ENCODE measurements at places on chromosomes 5 and 9.
A peak's percentile ranks its signal among the peaks of the same experiment; 100 is the strongest.

DNA sequence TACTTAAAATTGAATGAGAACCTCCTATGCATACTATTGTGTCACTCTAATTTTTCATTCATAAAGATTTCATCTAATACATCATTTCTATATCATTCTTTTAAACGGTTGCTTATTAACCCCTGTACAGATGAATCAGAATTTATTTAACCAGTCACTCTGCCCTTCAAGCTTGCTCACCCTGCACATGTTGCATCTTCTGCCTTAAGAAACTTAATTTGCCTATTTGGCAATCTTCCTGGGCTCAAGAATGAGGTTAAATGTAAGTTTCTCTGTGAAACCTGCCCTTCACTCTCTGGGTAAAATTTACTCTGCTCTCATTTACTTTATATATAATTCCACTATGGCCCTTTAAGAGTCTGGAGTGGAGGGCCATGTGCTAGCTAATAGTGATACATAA, 434.7 kb upstream of the ZNF608 start:
- DNase-seq, result no peak

GRCh38 chr5:156025656-156026055, 301.3 kb upstream of the SGCD start:
- DNase-seq, result no peak

DNA sequence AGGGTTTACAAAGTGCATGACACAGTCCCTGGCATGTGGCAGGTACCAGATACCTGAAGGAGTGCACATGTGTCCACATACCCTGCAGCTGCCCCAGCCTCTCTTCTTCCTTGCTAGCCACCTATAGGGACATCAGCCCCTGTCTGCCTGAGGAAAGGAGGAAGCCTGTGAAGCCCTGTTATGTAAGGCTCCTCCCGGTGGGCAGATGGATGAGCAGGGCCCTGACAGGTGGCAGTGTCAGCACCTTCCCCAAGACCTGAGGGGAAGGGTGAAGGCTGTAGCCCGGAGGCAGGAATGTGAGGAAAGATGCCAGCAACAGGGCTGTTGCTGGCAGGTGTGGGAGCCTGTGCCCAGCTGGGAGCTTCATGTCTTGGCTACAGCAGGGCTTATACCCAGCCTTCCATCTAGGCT, 21.7 kb downstream of the TCF7 start:
- DNase-seq, result no peak

GRCh38 chr5:141512911-141513626, 24.2 kb downstream of the PCDHGC5 start:
- peak; percentile 59 for DNase-seq

DNA sequence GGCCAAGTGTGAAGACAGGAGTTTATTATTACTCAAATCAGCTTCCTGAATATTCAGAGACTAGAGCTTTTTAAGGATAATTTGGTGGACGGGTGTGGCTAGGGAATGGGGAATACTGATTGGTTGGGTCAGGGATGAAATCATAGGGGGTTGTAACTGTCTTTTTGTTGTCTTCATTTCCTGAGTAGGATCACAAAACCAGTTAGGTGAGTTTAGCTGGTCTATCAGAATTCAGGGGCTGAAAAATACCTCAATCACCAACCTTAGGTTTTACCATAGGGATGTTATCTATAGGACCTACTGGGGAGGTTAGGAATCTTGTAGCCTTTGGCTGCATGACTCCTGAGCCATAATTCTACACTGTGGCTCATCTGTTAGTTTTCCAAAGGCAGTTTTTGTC, 235.8 kb downstream of the YTHDC2 start:
- no peak for DNase-seq

DNA sequence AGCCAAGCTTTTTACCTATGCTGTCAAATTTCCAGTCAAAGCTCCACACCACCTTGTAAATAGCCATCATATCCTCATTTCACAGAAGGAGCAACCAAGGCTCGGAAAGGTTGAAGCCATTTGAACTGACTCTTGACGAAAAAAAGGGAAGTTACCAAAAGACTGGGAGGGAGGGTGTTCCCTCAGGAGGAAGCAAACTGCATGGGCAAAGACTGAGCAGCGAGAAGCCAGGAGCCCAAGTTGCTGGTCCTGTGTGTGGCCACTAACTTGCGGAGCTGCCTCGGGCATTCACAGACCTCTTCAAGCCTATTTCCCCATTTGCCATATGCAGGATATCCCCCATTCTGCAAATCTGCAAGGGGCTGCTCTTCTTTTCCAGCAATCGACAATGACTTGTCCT, 37.4 kb downstream of the TTLL11 start:
- no peak for DNase-seq

DNA sequence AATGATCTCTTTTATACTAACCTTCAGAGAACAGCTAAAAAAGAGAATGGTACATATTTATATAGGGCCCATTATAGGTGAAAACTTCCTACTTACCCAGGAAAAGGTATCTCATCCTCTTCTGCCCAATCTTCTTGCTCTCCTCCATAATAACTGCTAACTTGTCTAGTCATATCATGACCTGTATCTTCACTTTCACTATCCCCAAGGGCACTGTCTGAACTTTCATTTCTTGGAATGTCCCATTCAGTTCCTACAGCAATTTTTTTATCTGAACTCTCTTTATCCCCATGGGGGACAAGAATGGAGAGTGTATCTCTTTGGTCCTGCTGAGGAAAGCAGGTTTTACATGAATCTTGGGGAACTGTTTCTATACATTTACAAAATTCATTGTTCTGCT, 36.4 kb upstream of the RAPGEF6 start:
- DNase-seq, result no peak

DNA sequence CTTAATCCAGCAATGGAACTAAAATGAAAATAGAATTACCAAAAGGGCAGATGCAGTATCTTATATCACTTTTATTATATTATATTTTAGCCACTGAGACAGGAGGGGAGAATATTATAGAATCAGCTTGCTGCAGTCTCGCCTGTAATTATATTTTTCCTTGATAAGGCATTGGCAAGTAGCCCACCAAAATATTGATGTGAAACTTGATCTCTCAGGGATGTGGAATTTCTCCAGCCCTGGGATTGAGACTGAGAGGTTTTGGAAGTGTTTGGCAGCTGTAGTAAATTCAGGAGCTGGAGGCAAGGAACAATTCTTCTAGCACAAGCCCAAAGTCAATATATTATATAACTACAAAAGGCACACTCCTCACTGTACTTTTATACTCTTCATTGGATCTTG, 142.1 kb upstream of the ADAMTSL1 start:
- no peak for DNase-seq

GRCh38 chr5:103355579-103355978, 97.0 kb downstream of the MACIR start:
- DNase-seq, result no peak

DNA sequence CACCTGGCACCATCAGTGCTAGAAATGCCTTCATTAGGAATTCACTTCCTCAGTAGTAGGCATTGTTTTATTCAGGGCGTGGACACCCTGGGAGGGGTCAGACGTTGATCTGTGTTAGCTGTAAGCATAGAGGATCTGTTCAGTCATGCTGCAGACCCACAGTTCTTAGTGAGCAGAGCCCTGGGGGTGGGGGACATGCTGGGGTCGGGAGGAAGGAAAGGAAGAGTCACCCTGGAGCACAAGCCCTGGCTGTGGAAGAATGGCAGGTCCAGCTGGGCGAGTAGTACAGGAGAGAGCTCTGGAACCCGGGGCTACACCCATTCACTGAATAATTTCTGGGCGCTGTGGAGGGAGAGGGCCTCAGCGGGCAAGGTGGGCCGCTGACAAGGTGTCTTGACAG, 172.5 kb downstream of the FSTL4 start:
- DNase-seq, result no peak

GRCh38 chr5:74282490-74282889, 358.0 kb downstream of the ENC1 start:
- no peak for DNase-seq

GRCh38 chr9:89750117-89750791, 145.4 kb downstream of the GADD45G start:
- peak; percentile 10 for DNase-seq
